ENCODE measurements at places on chromosomes 16 and 17.

DNA sequence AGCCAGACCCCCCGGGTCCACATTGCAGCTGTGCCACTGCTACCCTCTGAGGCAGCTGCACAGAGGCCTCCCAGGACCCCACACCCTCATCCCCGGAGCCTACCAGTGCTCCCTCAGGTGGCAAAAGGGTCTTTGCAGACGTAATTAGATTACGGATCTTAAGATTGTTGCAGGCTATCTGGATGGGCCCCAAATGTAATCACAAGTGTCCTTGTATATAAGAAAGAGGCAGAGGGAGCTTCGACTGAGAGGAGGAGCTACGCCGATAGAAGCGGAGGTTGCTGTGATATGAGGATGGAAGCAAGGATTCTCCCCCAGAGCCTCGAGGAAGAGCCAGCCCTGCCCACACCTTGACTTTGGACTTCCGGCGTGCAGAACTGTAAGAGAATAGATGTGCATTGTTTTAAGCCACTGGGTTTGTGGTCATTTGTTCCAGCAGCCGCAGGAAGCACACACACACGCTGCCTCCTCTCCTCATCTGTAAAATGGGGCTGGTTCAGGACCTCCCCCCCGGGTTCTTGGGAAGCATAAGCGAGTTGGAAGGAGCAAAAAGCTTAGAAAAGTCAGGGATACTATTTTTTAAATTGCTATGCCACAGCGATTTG, 10.5 kb upstream of the RAI1 start:
- no peak for DNase-seq

DNA sequence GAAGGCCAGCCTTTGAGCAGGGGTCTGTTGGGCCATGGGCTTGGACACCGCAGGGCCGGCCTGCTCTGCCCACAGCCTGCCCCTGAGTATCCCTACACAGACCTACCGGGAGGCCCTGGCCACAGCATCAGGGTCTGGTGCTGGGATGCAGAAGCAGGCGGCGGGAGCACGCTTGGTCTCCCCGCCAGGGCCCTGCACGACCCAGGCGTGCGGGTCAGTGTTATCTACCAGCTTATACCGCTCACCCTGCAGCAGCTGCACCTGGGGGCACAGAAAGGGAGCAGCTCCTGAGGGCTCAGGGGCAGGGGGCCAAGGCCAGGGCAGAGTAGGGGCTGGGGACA, 8.8 kb downstream of the EVPL start:
- DNase-seq: no peak

DNA sequence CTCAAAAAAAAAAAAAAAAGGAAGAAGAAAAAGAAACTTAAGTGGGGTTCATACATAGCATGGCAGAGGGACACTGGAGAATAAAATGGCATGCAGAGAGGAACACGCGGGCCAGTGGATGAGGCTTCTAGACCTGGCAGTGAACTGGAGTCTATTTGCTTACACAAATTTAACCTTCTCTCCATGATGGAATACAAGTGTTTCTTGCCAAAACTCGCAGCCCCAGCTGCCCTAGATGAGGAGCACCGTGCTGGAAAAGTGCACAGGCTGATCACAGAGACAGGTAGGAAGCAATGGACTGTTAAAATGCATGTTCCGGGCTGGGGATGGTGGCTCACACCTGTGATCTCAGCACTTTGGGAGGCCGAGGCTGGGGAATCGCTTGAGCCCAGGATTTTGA, 9.3 kb downstream of the SSTR2 start:
- no peak for DNase-seq

GRCh38 chr17:42617956-42618431, 8.5 kb downstream of the TUBG1 start:
- no peak for DNase-seq

DNA sequence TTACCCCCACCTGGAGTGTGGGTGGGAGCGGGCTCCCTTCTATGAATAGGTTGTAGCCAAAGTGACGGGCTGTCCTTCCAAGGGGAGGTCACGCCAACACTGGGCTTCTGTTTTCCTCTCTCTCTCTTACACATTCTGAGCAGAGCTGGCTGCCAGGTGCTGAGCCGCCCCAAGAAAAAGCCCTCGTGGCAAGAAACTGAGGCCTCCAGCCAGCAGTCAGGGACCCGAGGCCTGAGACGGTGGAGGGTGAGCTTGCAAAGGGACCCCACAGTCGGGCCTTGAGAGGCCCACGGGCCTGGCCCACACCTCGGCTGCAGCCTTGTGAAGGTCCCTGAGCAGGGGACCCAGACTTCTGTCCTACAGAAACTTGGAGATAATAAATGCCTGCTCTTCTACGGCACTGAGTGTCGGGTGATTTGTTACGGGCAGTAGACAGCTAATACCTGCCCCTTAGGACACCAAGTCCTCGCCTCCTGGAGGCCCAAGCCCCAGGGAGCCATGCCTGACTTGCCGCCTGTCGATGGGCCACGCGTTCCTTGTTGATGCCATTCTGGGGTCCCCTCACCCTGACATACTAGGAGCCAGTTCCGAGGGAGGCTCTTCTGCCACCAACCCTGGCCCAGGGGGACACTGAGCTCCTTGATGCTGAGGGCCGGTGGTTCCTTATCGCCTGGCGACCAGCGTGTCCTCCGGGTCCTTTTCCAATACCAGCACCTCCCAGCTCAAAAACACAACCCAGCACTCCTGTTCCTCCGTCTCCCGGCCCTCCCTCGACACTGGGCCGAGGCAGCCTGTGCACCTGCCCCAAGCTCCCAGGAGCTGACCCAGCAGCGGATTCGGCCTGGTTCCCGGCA, 26.1 kb downstream of the SLC25A10 start:
- no peak for DNase-seq

DNA sequence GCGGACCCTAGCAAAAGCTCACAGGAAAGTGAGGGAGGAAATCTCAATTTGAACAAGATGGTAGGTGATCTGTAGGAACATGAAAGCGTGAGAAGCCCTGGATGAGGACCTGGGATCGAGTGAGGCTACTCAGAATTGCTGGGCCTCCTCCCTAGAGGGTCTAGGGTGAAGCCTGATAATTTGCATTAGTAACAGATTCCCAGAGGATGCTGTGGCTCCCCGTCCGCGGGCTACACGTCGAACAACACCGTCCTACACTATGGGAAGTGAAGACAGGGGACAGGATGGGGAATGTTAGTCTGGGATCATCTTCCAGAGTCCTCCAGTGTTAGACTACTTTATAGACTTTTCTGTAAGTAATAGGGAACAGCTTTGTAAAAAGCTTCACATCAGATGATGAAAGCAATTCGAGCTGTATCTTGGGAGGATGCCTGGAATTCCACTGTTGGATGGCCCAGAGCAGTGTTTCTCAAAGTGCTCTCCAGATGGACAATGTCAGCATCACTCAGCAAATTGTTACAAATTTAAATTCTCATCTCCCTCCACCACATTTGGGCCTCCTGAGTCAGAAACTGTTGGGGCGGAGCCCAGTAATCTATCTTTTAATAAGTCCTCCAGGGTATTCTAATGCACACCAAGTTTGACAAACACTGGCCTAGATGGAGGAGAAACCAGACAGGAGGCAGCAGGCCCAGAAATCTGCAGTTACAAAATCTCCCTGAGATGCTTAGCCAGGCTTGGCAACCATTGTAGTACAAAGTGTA, 6.5 kb downstream of the FNDC8 start:
- DNase-seq: no peak

DNA sequence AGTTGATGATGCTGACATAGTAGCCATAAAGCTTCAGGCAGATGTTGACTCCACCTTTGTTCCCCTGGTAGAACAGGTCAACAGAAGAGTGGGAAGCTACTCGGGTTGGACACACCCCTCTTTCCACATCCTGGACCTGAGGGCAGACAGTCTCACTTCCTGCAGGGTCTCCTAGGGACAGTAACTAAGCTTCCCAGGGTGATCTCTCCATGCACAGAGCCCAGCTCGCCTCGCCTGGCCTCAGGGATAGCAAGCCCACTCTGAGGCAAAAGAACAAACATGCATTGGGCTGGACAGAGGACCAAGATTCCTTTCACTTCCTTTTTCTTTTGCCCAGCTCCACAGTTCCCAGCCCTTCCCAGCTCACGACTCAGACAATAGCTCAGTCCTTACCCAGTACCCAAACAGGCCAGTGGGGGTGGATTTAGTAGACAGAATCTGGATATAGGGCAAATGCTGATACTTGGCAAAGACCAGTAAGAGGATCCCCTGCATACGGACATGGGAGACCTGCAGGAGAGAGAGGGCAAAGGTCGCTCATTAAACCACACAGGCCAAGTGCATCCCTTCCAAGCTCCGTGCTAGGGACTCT, 7.0 kb downstream of the INPP5K start:
- DNase-seq: no peak

GRCh38 chr17:4480929-4481898, 17.5 kb upstream of the SPNS2 start:
- peak; percentile 49 for DNase-seq

DNA sequence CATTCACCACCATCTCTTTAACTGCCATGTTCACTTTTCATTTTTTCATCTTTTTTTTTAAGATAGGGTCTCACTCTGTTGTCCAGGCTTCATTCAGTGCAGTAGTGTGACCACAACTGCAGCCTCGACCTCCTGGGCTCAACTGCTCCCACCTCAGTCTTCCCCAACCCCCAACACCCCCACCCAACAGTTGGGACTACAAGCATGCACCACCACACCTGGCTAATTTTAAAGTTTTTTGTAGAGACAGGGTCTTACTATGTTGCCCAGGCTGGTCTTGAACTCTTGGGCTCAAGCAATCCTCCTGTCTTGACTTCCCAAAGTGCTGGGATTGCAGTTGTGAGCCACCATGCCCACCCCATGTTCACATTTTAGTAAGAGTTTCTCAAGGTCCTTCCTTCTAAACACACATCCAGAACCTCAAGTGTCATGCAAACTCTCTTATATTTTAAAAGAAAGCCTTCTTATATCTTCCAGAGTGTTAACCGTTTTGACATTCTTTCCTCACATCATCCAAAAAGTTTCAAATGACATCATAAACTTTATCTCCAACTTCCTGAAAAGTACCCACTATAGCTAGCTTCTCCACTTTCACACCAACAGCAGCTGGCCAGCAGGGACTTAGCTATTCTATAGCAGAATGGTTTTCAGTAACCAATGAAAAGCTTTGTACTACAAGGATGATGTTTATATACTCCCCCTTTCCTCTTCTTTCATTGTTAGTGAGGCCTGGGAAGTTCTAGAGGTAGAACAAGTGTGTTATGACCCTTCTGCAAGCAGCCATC, 49.3 kb downstream of the TRAF4 start:
- no peak for DNase-seq

- no peak for DNase-seq
These were observed 86.3 kb downstream of the NLK start for GRCh38 chr17:28128779-28129178.

- peak; percentile 96 for DNase-seq
These were observed 16.1 kb upstream of the PLLP start for GRCh38 chr16:57300387-57301125.

DNA sequence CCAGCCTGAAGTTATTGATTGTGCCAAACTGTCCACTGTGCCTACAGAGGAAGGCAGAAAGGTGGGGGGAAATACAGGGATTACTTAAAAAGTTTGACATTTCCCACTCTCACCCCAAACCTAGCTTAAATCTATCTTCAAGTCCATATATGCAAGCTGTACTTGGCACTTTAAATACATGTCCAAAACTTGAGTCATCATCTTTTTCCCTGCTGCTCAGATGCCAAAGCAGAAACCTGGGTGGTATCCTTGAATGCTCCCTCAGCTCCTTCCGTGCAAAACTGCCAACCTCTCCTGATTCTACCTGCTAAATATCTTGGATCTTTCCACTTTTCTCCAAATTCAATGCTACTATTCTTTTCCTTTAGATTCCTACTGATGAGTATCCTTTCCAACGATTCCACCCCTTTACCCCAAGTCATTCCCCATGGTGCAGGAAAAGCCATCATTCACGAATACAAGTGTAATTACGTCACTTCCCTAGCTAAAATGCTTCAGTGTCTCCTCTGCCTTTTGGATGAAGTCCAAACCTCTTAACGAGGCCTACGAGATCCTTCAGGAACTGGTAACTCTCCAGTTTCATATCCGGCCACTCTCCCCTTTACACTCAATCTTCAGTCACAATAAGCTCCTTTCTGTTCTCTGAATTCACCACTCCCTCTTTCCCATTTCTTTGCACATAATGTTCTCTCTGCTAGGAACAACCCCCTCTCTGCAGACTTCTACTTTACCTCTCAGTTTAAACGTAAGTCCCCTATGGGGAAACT, 9.3 kb downstream of the BECN1 start:
- DNase-seq: no peak

GRCh38 chr16:13923703-13924298, 3.8 kb downstream of the ERCC4 start:
- DNase-seq: no peak

GRCh38 chr17:37180376-37180775, 195.4 kb upstream of the C17orf78 start:
- no peak for DNase-seq

GRCh38 chr16:86809458-86809955, 231.2 kb downstream of the FOXL1 start:
- no peak for DNase-seq

DNA sequence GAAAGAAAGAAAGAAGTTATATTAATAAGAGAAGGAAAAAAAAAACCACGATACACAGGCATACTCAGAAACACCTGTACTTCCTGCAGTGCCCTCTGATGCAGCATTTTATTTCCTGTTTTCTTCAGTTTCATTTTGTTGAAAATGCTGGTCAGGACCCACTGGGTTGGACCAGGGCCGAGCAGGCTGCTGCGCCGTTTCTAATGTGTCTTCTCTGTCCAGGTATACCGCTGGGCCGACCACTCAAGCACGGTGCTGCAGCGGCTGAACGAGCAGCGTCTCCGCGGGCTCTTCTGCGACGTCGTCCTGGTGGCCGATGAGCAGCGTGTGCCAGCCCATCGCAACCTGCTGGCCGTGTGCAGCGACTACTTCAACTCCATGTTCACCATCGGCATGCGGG, 8.3 kb downstream of the KLHL36 start:
- DNase-seq: no peak

- no peak for DNase-seq
These were observed 166.0 kb upstream of the GSE1 start for GRCh38 chr16:85446951-85447692.

DNA sequence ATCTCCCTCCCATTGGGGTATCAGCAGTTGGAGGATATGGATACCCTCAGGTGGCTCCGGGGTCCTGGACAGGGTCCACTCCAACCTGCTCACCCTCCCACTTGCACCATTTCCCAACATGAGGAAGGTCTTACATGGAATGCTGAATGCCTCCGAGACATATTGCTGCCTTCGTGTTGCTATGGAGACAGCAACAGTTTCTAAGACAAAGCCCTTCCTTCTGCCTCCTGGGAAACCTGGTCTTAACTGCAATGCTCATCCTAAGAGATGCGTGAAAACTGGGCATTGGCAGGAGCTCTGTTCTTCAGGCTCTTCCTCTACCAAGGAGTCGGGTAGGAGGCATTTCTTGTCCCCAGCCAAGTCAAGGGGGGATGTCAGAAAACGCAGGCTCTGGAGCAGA, 45.2 kb downstream of the ST3GAL2 start:
- no peak for DNase-seq

DNA sequence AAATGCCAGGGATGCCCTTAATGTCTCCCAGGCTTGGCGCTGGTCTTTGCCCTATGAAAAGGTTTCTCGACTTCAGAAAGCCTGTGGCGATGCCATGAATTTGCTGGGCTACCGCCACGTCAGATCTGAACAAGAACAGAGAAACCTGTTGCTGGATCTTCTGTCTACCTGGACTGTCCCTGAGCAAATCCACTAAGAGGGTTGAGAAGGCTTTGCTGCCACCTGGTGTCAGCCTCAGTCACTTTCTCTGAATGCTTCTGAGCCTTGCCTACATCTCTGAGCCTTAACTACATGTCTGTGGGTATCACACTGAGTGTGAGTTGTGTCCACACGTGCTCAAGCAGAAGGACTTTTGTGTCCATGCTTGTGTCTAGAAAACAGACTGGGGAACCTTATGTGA, 11.4 kb downstream of the CHST4 start:
- DNase-seq: peak; percentile 55

Data from stimulated activated CD4-positive, alpha-beta T cell treated with anti-CD3 and anti-CD28 coated beads, Interleukin-2, amount 100 ng/mL, for 24 hours (primary cell).